ENCODE measurements at places on chromosomes 5 and 9. TPM values are rescaled to one million over a fixed set of nuclear protein-coding genes. Genes with fewer than 3 reads are reported as not detected.

The SMIM3 gene
- 15.6 TPM for total RNA-seq

The CCL19 gene
- total RNA-seq: 0.70 TPM

- no peak for DNase-seq
Observed at GRCh38 chr5:139470821-139471300, at the start of gene SMIM33. SMIM33 (plus strand) TSS chr5:139471004; CDS start chr5:139471122, 118 bp downstream.

- no peak for DNase-seq
Observed at GRCh38 chr5:173812811-173813550, 75.2 kb upstream of the CPEB4 start.

GRCh38 chr5:67462147-67462546 is 265.5 kb upstream of the CD180 start:
- DNase-seq: no peak

DNA sequence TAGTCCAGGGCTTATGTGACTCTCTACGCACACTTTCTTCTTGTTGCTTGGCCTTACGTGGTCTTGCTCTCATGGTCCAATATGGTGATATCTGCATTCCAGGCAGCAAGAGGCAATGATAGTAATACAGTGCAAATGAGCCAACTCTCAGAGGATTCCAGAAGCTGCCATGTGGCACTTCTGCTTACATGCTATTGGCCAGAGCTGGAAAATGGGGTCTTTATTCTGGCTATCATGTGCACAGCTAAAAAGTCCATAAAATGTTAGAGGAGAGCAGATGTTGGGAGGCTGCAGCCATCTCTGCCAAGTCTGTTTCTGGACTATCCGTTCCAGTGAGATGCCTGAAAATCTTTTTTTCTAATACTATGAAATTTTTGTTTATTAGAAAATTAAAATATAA is 2.9 kb upstream of the SEPTIN8 start:
- no peak for DNase-seq

- DNase-seq: peak; percentile 20
Observed at GRCh38 chr5:134132372-134133187, 18.1 kb downstream of the TCF7 start.

All from Right ventricle myocardium superior (tissue), 1 donor.